ENCODE measurements at places on chromosomes 2 and 18.

- H3K27ac ChIP-seq: no peak overlapping the region
- no peak overlapping the region for H3K4me3 ChIP-seq
- H3K36me3 ChIP-seq: no peaks in the 10 kb centered on the region
- DNase-seq: no peak
Observed at GRCh38 chr2:157170299-157170698, 87.2 kb upstream of the GALNT5 start.

- no peak overlapping the region for H3K4me3 ChIP-seq
- peaks cover 1% of the 10 kb centered on the region for H3K4me1 ChIP-seq
- DNase-seq: no peak
- no peaks in the 10 kb centered on the region for H3K36me3 ChIP-seq
Observed at GRCh38 chr2:88638123-88638650, 10.9 kb upstream of the EIF2AK3 start.

- no peak overlapping the region for H3K4me3 ChIP-seq
- H3K36me3 ChIP-seq: no peaks in the 10 kb centered on the region
- DNase-seq: no peak
Observed at GRCh38 chr2:175688243-175688642, 313.8 kb downstream of the LNPK start.

DNA sequence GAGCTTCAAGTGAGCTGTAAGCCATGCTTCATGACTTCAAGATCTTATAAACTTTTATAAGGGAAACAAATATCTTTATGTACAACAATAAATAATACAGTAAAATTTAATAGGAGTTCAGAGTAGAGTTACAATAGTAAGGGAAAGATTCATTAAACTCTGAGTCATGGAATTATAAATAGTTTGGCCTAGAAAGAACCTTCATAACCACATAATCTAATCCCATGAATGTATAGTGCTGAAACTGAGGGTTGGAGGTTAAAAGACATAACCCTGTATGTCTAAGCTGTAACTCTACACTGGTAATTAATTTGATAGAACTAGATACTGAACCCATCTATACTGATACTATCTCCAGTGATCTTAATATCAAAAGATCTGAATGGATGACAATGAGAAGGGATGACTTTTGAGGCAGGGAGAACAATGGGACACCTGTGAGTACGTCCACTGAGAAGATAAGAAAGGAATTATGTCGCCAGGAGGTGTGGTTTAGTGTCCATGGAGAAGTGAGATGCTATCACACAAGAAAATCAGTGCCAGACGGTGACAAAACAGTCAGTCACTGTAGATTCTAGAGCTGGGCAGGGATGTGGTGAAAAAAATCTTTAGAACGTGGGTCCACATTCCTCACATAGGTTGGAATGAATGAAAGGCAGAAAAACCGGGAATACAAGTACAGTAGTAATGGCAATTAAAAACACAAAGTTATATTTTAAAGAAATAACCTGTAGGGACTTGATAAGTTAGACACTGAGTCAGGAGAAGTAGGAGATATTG, 1.1 kb downstream of the IL1F10 start:
- H3K36me3 ChIP-seq: no peaks in the 10 kb centered on the region
- H3K27ac ChIP-seq: no peak overlapping the region
- no peak for DNase-seq
- no peak overlapping the region for H3K4me3 ChIP-seq
- peaks cover 16% of the 10 kb centered on the region for H3K27me3 ChIP-seq
- no peaks in the 10 kb centered on the region for H3K4me1 ChIP-seq

All from progenitor cell of endocrine pancreas (in vitro differentiated cells).